Epithelial cell of proximal tubule (primary cell): ENCODE measurements at places on chromosomes 4 and X. TPM values are rescaled to one million over a fixed set of nuclear protein-coding genes. Genes with fewer than 3 reads are reported as not detected.

DNA sequence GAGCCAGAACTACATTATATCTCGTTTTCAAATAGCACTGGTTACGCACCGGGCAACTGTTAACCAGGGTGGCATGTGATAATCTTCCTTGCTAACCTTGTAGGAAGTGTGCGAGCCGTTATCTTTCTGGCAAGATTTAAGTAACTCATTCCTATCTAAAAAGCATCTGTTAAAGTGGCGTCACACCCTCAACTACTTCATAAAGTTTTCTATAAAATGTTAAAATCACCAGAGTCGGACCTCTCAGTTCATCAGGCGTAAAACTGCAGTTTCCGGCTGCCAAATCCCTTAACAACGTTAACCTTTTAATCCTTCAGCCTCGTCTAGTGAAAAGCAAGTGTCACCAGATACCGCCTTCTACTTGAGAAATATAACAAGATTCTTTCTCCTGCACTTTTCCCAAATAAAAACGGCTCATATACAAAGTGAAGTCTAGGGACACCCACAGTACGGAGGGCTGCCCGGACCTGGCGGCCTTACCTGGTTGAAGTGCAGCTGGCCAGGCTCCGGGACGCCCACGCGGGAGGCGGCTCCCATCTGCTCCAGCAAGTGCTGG lies 1.2 kb downstream of the SLC39A8 start:
- DNase-seq, result no peak

The LRAT gene
- total RNA-seq, result 0.43 and 2.2 TPM in 2 replicates

The MAGEB17 gene
- total RNA-seq, result 0.14 TPM in 1 of 2 replicates, not detected in the other

The GPR119 gene
- total RNA-seq, result not detected in 2 replicates

The GASK1B gene
- 0.17 and 0.51 TPM in 2 replicates for total RNA-seq

The GYG2 gene
- 0.75 and 1.0 TPM in 2 replicates for total RNA-seq
